ENCODE measurements at places on chromosomes 6 and 20. TPM values are rescaled to one million over a fixed set of nuclear protein-coding genes. Genes with fewer than 3 reads are reported as not detected.

Gene MLN
- total RNA-seq: not detected

Gene GNAS-AS1
- 1.2 TPM for total RNA-seq

Gene PTPN1
- total RNA-seq: 15.9 TPM

Gene FAM120B
- total RNA-seq: 57.5 TPM

Measured in frontal cortex (tissue), 4 donors.